CD8-positive, alpha-beta memory T cell (primary cell): ENCODE measurements at places on chromosomes 12 and 14.

- no peaks in the 10 kb centered on the region for H3K36me3 ChIP-seq
- H3K4me1 ChIP-seq: no peaks in the 10 kb centered on the region
- no peak for DNase-seq
- H3K4me3 ChIP-seq: no peak overlapping the region
- no peaks in the 10 kb centered on the region for H3K27me3 ChIP-seq
- H3K27ac ChIP-seq: no peak overlapping the region
Measured at GRCh38 chr14:68141281-68142088, 321.9 kb downstream of the RAD51B start.

DNA sequence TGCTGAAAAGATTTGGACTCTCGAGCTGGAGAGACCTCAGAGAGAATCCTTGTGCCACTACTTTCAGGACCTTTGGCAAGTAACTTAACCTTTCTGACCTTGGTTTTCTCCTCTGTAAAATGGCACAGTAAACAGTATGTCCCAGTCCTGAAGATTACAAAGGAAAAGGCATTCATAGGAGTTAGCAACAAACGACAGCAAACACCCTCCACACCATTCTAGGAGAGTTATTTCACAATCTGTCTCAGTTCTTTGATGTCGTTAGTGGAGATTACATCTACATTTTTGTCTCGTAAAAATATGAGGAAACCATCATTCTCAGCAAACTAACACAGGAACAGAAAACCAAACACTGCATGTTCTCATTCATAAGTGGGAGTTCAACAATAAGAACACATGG, 205.7 kb downstream of the ITPR2 start:
- H3K36me3 ChIP-seq: no peaks in the 10 kb centered on the region
- no peak for DNase-seq
- H3K27ac ChIP-seq: no peak overlapping the region
- H3K4me1 ChIP-seq: no peaks in the 10 kb centered on the region
- no peaks in the 10 kb centered on the region for H3K27me3 ChIP-seq

- no peak overlapping the region for H3K4me3 ChIP-seq
- H3K27ac ChIP-seq: no peak overlapping the region
- H3K36me3 ChIP-seq: no peaks in the 10 kb centered on the region
- no peak for DNase-seq
Measured at GRCh38 chr12:113050795-113051194, 5.7 kb upstream of the DTX1 start.

DNA sequence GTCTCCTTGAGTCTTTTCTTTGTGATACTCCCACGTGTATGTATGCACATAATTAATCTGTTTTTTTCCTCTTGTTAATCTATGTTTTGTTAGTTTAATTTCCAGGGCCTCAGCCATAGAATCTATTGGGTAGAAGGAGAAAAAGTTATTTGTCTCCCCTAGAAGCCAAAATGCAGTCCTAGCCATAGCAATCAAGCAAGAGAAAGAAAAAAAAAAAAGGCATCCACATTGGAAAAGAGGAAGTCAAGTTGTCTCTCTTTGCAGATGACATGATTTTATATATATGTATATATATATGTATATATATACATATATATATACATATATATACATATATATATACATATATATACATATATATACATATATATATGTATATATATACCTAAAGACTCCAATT, 25.4 kb upstream of the ETV6 start:
- H3K4me3 ChIP-seq: no peak overlapping the region
- H3K36me3 ChIP-seq: no peaks in the 10 kb centered on the region
- no peak overlapping the region for H3K27ac ChIP-seq
- no peaks in the 10 kb centered on the region for H3K4me1 ChIP-seq

DNA sequence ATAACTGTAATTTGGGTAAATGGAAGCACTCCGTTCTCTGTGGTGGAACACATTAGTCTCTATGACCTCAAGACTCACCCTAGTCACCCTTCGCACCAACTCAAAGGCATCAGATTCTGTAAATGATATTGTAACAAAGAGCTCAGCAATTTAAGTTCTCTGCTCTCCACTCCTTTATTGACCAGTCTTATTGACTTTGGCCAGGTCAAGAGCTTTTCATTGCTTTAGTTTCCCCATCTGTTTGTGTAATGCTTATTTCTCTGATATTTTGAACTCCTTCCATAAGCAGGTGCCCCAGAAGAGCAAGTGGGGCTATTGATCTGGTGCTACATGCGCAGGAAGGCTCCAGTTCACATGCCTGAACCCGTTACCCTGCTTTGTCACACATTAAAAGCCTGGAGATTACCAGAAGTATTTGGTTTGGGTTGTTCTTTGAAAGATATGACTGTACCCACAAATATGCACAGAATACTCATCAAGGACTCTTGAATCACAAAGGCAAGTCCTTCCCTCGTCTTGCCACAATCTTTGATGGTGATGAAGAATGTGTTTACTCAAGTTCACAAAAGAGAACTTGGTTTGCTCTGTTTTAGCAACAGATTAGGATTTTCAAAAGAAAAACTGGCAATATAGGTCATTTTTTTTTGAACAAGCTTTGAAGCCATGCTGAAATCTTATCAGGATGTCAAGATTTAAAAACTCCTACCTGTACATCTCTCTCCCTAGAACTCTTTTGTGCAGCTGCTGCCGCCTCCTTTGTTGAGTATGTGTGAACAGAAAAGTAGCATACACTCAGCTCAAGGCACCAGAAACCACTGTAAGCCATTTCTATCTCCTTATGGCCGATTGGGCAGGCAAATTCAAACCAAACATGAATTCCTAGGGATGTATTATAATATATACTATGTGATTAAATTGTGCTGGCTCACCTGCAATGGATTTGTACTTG, 193.9 kb downstream of the BCAT1 start:
- H3K36me3 ChIP-seq: no peaks in the 10 kb centered on the region
- H3K4me1 ChIP-seq: no peaks in the 10 kb centered on the region
- H3K27ac ChIP-seq: no peak overlapping the region
- DNase-seq: no peak
- H3K27me3 ChIP-seq: no peaks in the 10 kb centered on the region
- no peak overlapping the region for H3K4me3 ChIP-seq

- H3K27me3 ChIP-seq: no peaks in the 10 kb centered on the region
- H3K4me1 ChIP-seq: peaks cover 67% of the 10 kb centered on the region
- peaks cover 31% of the 10 kb centered on the region for H3K36me3 ChIP-seq
- no peak overlapping the region for H3K4me3 ChIP-seq
- no peak overlapping the region for H3K27ac ChIP-seq
- DNase-seq: no peak
Measured at GRCh38 chr12:6538420-6539313, 4.3 kb downstream of the GAPDH start.

DNA sequence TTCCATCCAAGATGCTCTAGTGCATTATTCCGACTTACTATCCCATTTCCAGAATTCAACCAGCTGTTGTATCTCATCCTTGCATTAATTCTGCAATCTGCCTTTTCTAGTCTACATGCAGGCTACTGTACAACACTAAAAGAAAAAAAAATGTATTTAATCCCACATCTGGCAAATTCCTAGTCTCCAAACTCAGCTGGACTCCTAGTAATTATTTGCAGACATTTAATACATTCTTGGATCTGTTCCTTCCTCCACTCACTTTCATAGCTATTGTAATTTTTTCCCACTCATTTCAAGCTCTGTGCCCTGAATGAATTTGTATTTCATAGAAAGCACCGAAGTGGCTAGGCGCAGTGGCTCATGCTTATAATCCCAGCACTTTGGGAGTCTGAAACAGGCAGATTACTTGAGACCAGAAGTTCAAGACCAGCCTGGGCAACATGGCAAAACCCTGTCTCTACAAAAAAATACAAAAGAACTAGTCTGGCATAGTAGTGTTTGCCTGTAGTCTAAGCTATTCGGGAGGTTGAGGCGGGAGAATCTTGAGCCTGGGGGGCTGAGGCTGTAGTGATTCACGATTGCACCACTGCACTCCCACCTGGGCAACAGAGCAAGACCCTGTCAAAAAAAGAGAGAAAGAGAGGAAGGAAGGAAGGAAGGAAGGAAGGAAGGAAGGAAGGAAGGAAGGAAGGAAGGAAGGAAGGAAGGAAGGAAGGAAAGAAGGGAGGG, 39.5 kb upstream of the YAF2 start:
- no peak overlapping the region for H3K4me3 ChIP-seq
- H3K4me1 ChIP-seq: no peaks in the 10 kb centered on the region
- H3K36me3 ChIP-seq: no peaks in the 10 kb centered on the region
- H3K27ac ChIP-seq: no peak overlapping the region
- DNase-seq: no peak
- H3K27me3 ChIP-seq: no peaks in the 10 kb centered on the region

DNA sequence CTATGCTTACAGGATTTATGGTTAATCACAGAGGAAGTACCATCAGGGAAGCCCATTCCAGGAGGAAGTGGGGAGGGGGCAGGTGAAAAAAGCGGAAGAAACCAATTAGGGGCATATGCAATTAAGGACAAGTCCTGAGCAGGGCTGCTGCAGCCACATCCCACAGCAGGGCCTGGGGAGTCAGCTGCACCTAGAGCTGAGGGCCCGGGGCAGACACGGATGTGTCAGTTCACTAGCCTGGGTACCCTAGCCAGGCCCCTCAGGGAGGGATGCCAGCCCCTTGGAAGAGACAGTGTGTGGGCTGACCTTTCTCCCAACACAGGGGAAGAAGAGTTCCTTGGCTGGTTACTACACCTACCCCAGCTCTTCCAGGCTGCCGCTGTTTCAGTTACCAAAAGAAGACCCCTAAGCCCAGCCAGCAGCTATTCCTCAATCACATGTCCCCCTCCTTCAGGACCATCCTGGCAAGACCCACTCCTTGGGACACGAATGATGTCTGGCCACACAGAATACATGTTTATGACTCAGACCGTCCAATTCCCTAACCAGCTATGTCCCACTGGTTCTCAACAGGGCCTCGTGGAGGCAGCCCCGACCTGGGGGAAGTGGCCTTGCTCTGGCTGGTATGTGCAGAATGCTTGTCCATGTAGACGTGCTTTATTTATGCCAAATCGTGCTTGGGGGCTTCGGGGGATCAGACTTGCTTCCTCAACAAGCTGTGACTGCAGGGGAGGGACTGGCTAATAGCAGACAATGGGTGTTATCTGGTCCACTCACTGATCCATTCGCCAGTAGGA, 133.7 kb upstream of the RTL1 start:
- H3K4me1 ChIP-seq: no peaks in the 10 kb centered on the region
- H3K27ac ChIP-seq: no peak overlapping the region
- H3K27me3 ChIP-seq: no peaks in the 10 kb centered on the region
- no peak overlapping the region for H3K4me3 ChIP-seq
- H3K36me3 ChIP-seq: no peaks in the 10 kb centered on the region

DNA sequence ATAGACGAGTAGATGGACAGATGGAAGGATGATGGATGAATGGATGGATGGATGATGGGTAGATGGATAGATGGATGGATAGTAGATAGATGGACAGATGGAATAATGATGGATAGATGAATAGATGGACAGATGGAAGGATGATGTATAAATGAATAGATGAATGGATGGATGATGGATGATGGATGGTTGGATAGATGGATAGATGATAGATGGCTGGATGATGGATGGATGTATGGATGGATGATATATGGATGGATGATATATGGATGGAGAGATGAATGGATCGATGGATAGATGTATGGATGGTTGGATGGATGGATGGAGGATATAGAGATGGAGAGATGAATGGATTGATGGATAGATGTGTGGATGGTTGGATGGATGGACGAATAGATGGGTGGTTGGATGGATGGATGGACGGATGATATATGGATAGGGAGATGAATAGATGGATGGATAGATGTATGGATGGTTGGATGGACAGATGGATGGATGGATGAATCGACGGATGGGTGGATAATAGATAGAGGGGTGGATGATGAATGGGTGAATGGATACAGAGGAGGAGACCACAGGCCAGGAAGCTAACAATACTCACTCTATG, 19.3 kb downstream of the TRPV4 start:
- H3K4me1 ChIP-seq: no peaks in the 10 kb centered on the region
- H3K27ac ChIP-seq: no peak overlapping the region
- no peaks in the 10 kb centered on the region for H3K36me3 ChIP-seq
- no peak for DNase-seq
- no peaks in the 10 kb centered on the region for H3K27me3 ChIP-seq

- H3K36me3 ChIP-seq: no peaks in the 10 kb centered on the region
- H3K4me1 ChIP-seq: peaks cover 17% of the 10 kb centered on the region
- H3K4me3 ChIP-seq: no peak overlapping the region
- no peaks in the 10 kb centered on the region for H3K27me3 ChIP-seq
- DNase-seq: no peak
- H3K27ac ChIP-seq: no peak overlapping the region
Measured at GRCh38 chr14:92549859-92550230, 36.3 kb downstream of the RIN3 start.

GRCh38 chr14:49017447-49017846, 568.7 kb downstream of the RPS29 start:
- no peak for DNase-seq
- H3K27ac ChIP-seq: no peak overlapping the region
- H3K27me3 ChIP-seq: no peaks in the 10 kb centered on the region
- no peak overlapping the region for H3K4me3 ChIP-seq

DNA sequence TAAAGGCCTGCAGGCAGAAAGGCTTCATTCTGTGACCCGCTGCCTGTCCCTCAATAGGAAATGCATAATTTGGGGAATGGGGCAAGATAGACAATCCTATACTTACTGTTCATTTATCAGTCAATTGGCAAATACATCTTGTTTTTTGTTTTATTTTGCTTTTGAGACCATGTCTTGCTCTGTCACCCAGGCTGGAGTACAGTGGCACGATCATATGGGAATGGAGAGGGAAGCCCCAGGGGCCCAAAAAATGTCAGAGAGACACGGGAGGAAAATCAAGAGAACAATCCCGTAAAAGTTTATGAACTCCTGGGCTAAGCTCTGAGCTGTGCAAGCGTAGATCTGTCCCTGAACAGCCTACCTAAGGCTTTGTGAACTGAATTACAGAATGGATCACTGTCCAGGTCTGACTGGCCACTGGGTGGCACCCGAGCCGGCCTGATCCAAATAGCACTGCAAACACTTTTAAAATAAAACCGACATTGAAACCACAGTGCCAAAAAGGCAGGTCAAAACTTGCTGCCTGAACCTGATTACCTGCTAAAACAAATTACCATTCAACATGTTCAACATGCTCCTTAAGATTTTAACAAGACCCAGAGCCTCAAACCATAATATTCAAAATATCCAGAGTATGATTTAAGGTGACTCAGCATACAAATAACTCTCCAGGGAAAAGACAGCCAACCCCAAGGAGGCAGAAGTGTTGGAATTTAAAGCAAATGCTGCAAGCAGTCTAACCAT, 11.8 kb downstream of the COPS7A start:
- no peak overlapping the region for H3K4me3 ChIP-seq
- H3K27ac ChIP-seq: no peak overlapping the region
- H3K4me1 ChIP-seq: no peaks in the 10 kb centered on the region
- H3K27me3 ChIP-seq: no peaks in the 10 kb centered on the region

GRCh38 chr14:103716091-103716801, 636 bp downstream of the ZFYVE21 start:
- H3K4me1 ChIP-seq: peaks cover 19% of the 10 kb centered on the region
- H3K27ac ChIP-seq: peak overlapping the region; percentile 38

DNA sequence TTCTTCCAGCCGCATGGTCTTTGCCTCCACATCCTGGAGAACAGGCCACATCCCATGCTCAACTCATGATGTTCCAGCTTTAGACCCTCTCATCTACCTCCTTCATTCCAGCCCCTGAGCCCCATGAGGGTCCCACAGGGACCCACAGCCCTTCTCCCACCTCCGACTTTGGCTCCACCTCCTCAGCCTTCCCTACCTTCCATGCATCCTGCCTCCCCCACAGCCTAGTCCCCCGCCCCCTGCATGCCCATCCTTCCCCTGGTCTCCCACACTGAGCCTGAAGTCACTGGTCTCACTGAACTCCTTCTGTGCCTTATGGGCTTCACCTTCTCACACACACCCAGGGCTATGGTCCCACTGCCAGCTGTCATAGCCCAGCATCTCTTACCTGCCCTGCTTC, 9.8 kb downstream of the RAPGEF3 start:
- H3K27me3 ChIP-seq: peaks cover 2% of the 10 kb centered on the region
- no peak overlapping the region for H3K4me3 ChIP-seq
- no peak for DNase-seq
- no peaks in the 10 kb centered on the region for H3K36me3 ChIP-seq
